ENCODE measurements at places on chromosomes 16 and 17.

GRCh38 chr16:78460428-78460827 is 361.0 kb downstream of the WWOX start:
- DNase-seq, result no peak

GRCh38 chr16:582614-583331 is 7.1 kb upstream of the RAB40C start:
- DNase-seq, result no peak

GRCh38 chr16:35743101-35743692 is 2283.8 kb downstream of the TP53TG3F start:
- DNase-seq, result no peak

DNA sequence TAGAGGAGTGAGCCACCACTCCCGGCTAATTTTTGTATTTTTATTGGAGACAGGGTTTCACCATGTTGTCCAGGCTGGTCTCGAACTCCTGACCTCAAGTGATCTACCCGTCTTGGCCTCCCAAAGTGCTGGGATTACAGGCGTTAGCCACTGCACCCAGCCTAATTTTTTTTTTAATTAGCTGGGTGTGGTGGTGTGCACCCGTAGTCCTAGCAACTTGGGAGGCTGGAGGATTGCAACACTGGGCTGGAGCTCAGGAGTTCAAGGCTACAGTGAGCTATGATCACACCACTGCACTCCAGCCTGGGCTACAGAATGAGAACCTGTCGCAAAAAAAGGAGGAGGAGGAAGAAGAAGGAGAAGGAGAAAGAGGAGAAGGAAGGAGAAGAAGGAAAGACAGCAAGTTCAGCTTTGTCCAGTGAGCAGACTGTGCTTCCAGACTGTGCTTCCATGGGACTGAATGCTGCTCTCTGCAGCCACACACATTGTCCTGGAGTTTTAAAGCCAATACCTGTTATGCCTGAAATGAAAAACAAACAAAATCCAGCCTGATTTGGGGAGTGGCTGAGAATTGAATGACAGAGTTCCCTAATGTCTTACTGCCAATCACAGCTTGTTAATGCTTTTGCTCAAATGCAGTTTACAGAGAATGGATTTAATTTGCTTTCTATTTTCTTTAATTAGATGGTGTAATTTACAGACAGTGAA is 2.8 kb upstream of the TNFRSF13B start:
- DNase-seq, result no peak

- DNase-seq, result no peak
Measured at GRCh38 chr17:33970279-33970678, 284.8 kb upstream of the CCL2 start.

DNA sequence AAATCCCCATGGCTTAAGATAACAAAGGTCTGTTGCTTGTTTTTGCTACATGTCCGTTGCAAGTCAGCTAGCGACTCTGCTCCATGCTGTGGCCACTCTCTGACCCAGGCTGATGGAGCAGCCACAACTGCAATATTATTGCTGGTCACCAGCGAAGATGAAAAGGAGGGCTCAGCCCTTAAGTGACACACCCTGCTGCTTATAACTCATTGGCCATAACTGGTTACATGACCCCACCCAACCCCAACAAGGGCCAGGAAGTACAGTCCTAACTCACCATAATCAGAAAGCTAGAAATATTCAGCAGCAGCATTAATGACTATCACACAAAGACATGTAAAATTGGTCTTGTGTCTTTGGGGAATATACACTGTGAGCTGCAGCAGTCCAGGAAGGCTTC is 224.3 kb downstream of the SOX9 start:
- DNase-seq, result no peak

GRCh38 chr16:86343027-86343795 is 167.1 kb upstream of the FOXF1 start:
- no peak for DNase-seq

DNA sequence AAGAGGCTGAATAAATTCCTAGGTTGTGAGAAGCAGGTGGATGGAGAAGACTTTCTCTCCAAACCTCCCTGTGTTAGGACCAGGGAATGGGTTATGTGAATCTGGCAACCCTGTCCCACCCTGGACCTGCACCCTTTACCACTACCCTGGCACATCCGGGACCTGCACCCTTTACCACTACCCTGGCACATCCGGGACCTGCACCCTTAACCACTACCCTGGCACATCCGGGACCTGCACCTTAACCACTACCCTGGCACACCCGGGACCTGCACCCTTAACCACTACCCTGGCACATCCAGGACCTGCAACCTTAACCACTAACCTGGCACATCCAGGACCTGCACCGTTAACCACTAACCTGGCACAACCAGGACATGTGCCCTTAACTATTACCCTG is 207.0 kb upstream of the CACNG3 start:
- no peak for DNase-seq

DNA sequence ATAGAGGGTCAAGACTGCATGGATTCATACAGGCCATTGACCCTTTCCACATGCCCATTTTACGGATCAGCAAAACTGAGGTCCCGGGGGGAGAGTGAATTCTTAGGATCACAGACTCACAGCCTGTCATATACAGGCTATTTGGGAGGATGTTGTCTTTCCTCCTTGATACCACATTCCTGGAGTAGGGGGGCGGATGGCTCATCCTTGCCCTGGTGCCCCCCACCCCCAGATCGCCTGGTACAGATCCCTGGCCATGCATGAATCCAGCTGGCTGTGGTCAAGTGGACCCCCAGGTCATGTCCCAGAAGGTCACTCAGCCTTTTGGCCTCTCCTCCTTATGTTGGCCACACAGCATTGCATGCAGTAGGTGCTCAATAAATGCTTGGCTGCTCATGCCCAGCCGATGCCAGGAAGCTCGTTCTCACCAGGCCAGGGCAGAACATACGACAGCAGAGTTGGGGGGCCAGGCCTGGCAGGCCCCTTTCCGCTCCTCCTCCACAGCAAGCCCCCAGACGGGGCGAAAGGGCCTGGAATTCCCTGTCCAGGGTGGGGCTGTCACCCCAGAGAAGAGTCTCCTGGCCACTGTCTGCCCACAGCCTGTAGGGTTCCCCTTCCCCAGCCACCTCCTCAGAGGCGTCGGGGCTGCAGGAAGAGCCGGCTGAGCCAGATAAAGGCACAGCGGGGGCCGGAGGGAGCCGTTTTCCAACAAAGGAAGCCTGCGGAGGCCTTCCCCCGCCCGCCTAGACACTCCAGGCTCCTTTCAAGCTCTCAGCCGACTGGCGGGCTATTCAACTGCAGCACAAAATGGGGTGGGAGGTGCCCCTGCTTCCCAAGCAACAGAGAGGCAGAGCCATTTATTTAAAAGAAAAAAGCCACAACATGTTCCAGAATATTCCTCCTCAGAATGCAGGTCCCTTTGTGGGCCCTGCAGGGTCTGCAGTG is 215.7 kb upstream of the CIBAR2 start:
- no peak for DNase-seq

DNA sequence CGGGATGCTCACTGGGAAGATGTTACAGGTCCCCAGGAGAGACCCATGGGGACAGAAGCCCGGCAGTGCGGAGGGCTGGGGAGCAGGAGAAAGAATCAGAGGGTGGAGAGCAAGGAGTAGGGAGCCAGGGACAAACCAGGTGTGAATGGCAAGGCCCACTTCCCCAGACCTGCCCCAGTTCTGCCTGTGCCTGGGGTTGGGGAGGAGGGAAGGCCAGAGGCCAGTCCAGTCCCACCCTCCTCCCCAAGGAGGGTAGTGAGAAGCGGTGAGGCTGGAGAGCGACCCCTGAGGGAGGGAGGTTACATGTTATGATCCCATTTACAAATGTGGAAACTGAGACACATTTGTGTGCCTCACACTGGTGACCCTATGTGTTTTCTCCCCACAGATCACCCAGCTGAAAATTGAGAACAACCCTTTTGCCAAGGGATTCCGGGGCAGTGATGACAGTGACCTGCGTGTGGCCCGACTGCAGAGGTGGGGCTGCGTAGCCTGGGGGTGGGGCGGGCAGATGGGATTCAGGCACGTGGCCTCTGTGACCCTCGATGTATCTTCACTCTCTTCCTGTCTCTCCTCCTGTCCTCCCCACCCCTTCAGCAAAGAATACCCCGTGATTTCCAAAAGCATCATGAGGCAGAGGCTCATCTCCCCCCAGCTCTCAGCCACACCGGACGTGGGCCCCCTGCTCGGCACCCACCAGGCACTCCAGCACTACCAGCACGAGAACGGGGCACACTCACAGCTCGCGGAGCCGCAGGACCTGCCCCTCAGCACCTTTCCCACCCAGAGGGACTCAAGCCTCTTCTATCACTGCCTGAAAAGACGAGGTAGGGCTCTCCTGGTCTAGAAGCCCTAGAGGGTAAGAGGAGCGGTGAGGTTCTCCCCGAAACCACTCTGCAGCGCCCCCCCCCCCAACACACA is 27.5 kb downstream of the TBX4 start:
- no peak for DNase-seq

- no peak for DNase-seq
Measured at GRCh38 chr16:68257906-68258800, 6.2 kb upstream of the SLC7A6 start.

- no peak for DNase-seq
Measured at GRCh38 chr16:15640966-15641365, 2.0 kb downstream of the MARF1 start.

GRCh38 chr17:26963163-26963503 is 330.8 kb upstream of the WSB1 start:
- no peak for DNase-seq

DNA sequence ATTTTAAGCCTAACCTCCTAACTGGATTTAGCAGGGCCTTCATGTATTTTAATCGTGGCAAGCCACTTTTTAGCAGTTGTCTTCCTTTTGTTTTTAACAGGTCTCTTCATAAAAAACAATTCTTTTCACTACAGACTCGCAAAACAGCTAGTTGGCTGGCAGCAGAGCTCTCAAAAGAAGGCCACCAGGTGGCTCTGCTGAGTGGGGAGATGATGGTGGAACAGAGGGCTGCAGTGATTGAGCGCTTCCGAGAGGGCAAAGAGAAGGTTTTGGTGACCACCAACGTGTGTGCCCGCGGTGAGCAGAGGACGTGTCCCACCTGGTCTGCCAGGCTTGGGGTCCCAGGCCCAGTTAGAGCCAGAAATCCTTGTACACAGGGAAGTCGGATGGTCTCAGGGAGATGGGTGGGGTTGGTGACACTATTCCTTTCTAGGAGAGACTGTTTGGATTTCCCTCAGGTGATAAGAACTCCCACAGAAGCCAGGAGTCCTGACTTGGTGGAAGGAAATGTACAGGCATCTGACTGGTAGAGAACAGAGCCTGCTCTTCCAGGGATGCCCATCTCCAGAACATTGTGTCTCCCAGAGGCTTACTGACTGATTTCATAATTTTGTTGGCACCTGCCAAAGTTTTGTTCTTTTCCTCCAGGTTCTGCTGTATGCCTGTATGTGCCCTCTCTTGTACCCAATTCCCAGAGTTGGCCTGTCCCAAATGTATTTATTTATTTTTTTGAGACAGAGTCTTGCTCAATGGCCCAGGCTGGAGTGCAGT is 14.9 kb upstream of the DDX19A start:
- no peak for DNase-seq

DNA sequence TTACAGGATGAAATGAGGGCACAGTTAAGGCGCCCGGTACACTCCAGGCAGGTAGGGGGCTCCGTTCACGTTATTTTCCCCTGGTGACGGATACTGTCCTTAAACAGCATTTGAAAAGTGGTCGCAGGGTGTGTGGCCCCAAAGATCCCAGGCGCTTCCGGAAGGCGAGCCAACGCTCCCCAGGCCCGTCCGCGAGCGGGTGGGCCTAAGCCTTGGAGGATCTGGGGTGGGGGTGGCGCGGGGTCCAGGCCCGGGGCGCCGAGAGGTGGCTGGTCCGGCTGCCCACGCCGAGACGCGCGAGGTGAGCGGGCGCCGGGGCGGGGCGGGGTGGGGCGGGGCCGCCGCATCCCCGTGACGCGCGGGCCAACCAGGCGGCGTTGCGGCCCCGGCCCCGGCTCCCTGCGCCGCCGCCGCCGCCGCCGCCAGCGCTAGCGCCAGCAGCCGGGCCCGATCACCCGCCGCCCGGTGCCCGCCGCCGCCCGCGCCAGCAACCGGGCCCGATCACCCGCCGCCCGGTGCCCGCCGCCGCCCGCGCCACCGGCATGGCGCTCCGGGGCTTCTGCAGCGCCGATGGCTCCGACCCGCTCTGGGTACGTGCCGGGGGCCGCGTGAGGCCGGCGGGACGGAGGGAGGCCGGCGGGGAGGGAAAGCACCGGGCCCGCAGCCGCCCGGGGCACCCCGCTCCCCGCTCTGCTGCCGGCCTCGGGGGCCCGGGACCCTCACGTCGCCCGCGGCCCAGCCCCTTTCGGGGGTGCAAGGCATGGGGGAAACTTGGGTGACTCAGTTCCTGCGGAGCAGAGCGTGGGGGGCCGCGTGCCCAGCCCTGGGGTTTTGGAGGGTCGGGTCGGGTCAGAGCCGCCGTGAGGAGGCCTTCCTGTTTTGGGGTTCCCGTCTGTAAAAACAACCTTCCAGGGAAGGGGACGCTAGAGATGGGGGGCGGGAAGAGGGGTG is at the start of gene ABCC1:
ABCC1 (plus strand) TSS at position 407 of the 951 bp plus-strand sequence; CDS start at position 543, 136 bp downstream.
- DNase-seq, result peak; percentile 33

- no peak for DNase-seq
Measured at GRCh38 chr16:66910175-66910940, 8.3 kb downstream of the CDH16 start.

DNA sequence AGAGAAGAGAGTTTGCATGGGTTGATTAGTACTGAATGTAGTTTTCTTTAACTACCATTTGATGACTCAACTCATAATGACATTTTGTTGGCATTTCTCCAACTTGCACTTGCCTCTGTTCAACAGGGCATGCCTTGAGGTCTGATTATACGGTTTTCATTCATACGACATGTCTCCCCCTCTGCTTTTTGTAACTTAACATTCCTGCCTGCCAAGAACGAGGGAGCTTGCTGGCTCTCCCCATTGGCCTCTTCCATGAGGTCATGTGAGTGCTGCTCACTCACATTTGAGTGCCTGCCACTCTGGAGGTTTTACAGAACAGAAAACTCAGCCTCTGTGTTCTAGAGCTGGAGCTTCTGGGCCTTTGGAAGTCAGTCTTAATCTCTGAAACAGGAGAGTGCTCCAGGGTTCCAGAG is 19.7 kb downstream of the MAP2K6 start:
- DNase-seq, result no peak

DNA sequence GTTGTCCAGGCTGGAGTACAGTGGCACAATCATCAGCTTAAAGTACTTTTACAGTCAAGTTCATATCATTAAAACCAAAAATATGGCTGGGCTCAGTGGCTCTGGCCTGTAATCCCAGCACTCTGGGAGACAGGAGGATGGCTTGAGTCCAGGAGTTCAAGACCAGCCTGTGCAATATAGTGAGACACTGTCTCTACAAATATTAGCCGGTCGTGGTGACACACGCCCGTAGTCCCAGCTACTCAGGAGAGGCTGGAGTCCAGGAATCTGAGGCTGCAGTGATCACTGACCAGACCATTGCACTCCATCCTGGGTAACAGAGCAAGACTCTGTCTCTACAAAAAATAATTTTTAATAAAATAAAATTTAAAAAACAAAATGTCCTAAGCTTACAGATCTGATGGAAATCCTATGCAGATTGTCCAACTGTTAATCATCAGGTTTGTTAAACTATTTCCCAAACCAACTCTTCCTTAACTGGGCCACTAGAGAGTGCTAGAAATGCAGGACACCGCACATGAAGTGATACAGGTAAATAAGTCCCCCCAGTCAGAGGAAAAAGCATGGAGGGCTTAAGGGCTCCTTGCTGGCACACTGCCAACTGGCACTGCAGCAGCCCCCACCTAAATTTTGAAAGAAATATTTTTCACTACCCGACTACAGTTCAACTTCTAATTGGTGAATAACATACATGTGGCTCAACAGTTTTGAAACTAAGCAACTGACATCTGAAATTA is 2.8 kb downstream of the USP22 start:
- no peak for DNase-seq

All from stimulated activated CD4-positive, alpha-beta T cell treated with anti-CD3 and anti-CD28 coated beads, Interleukin-15, amount 100 ng/mL, for 48 hours (primary cell).